Right atrium auricular region (tissue), 2 donors: ENCODE measurements at places on chromosomes 13 and 19.

GRCh38 chr19:1396768-1397679 is 4.3 kb downstream of the GAMT start:
- no peak for DNase-seq

GRCh38 chr19:35562336-35562735 is 1.1 kb downstream of the ATP4A start:
- no peak for DNase-seq

DNA sequence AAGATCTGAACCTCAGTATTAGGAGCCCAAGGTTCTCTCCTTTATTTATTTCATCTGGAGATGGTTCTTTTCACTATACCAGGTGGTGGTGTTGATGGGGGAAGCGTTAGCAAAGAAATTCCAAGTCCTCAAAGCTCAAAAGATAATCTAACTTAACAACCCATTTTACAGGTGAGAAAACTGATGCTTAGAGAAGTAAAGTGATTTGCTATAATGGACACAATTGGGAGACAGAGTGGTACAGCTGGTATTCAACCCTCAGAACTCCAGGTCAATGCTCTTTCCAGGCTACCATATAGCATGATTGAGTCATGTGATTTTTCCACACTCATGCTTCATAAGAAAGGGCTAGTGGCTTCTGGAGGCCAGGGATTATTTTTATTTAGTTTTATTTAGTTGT is 25.0 kb upstream of the URAD start:
- no peak for DNase-seq

DNA sequence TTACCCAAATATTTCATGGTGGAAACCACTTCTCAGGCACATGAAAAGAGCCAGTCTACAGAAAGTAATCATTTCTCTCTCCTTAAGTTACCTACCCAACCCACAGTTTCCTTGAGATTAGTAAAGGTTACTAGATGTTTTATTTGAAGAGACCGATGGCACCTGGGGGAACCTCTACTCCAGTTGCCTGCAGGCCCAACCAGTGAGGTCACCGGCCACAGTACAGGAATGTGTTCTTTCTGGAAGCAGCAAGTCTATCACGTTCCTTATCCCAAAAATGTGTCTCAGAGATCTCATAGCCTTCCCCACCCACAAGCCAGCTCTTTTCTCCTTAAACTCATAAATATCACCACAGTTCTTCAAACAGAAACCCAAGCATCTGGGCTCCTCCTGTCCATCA is 316.1 kb downstream of the COG6 start:
- DNase-seq: no peak
